ENCODE measurements at places on chromosomes 3 and 15. TPM values are rescaled to one million over a fixed set of nuclear protein-coding genes. Genes with fewer than 3 reads are reported as not detected.

DNA sequence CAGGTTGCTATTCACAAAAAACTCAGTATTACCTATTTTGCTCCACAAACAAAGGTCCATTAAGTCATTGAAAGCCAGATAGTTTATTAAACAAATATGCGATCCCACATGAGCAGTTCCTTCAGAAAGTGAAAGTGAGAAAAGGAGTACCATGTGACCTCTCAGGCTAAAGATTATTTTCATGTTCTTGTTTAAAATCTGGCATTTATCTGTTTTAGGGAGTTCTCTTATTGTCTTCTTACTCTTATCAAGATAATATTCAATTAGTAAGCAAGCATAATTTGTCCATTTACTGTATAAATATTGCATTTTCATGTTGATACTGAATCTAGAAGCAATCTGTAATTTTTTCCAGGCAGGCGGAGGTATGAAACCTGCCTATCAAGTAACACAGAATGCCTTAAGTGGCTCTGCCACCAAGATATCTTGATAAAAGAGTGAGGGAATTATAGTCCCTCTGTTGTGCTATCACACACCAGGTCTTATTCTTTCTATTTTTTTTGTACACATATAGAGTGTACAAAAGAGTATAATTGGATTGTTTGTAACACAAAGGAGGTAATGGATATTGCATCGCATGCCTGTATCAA lies 20.1 kb upstream of the PLSCR5 start:
- peak overlapping the region; percentile 44 for H3K4me3 ChIP-seq
- peaks cover 11% of the 10 kb centered on the region for H3K4me1 ChIP-seq
- no peaks in the 10 kb centered on the region for H3K27me3 ChIP-seq
- no peak overlapping the region for H3K27ac ChIP-seq
- H3K36me3 ChIP-seq = no peaks in the 10 kb centered on the region

ARGFX gene
- not detected for total RNA-seq

TRPM1 gene
- not detected for total RNA-seq

RPP25 gene
- total RNA-seq = 4.3 TPM

SLC24A5 gene
- not detected for total RNA-seq

- peaks cover 48% of the 10 kb centered on the region for H3K4me1 ChIP-seq
- DNase-seq = no peak
- H3K36me3 ChIP-seq = no peaks in the 10 kb centered on the region
- H3K4me3 ChIP-seq = no peak overlapping the region
- no peaks in the 10 kb centered on the region for H3K27me3 ChIP-seq
These were observed 20.5 kb downstream of the CCR9 start for GRCh38 chr3:45906681-45907407.

DNA sequence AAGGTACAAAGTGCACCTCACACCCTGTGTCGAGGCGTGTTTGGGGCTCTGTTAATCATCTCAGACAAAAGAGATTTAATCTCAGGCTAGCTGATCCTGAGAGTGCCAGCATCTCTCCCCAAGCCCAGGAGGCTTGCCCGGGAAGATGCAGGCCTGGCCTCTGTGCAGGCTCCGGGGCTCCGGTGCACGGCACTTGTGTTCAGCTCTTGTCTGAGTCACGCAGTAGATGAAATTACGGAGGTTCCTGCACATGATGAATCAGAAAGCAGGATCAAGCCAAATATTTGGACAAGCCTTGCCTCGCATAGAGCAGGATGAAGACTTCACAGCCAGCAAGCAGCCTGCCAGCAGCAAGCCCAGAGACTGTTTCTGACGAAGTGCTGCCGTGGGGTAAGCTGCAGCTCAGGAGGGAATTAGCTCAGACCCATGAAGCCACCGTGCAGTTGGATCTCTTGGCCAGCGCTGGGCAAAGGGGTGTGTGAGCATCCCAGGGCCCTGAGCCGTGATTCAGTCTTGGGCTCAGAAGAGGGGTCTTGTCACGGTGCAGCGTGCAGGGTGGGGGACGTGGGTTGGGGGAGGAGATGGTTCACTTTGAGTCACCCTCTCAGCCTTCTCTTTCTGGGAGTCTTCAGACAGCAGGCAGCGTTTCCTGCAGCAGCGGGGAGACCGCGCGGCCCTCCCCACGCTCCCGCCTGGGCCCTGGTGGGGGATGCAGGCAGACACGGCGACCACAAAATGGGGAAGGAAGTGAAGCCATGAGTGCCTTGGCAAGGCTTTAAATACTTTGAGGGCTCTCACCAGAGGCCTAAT lies 89.2 kb upstream of the MEF2A start:
- H3K27me3 ChIP-seq = no peaks in the 10 kb centered on the region
- H3K4me1 ChIP-seq = peaks cover 52% of the 10 kb centered on the region
- H3K27ac ChIP-seq = peak overlapping the region; percentile 31
- peak; percentile 60 for DNase-seq
- peak overlapping the region; percentile 11 for H3K4me3 ChIP-seq

CIB2 gene
- 3.5 TPM for total RNA-seq

UROC1 gene
- not detected for total RNA-seq

TM4SF18 gene
- not detected for total RNA-seq

GRCh38 chr15:62769604-62770003 lies 272.9 kb upstream of the TPM1 start:
- H3K36me3 ChIP-seq = no peaks in the 10 kb centered on the region
- no peak for DNase-seq
- no peak overlapping the region for H3K4me3 ChIP-seq
- no peak overlapping the region for H3K27ac ChIP-seq
- no peaks in the 10 kb centered on the region for H3K27me3 ChIP-seq

GRCh38 chr3:155218462-155218861 lies 75.0 kb downstream of the STRIT1 start:
- DNase-seq = no peak
- no peaks in the 10 kb centered on the region for H3K36me3 ChIP-seq
- no peak overlapping the region for H3K4me3 ChIP-seq

- H3K4me3 ChIP-seq = peak within 1 kb of the TSS; percentile 79
- peak; percentile 43 for DNase-seq
These were observed at the start of gene CAMK2N2 for GRCh38 chr3:184261270-184261853. Gene CAMK2N2, minus strand, starts transcription at chr3:184261553. Its CDS starts 268 bp downstream, at chr3:184261285.

DNA sequence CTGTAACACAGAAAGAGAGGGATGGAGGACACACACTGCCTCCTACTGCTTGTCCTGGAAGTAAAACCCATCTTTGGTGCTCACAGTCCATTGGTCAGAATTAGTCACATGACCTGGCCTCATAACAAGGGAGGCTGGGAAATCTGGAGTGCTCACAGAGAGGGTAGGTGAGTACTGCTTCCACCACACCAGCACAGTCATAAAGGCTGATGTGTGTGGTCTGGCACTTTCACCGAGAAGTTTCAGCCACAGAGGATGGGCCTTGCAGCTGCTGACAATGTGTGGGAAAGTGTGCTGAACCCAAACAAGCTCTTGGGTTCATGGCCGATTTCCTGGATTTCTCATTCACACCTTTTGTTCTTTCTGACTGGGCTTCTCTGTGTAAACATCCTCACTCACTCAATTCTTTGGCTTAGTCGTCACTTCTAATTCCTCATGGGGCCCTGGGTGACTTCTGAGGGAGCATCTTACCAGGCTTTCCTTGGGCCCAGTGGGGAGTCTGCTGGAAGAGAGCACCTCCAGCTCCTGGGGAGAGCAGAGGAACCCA lies 100.7 kb downstream of the ASB7 start:
- H3K4me1 ChIP-seq = no peaks in the 10 kb centered on the region
- no peak overlapping the region for H3K4me3 ChIP-seq
- no peak overlapping the region for H3K27ac ChIP-seq
- no peaks in the 10 kb centered on the region for H3K36me3 ChIP-seq

GRCh38 chr3:194470615-194471014 lies 16.2 kb downstream of the ATP13A3 start:
- H3K27ac ChIP-seq = no peak overlapping the region
- H3K4me1 ChIP-seq = peaks cover 12% of the 10 kb centered on the region
- no peak overlapping the region for H3K4me3 ChIP-seq
- no peaks in the 10 kb centered on the region for H3K27me3 ChIP-seq
- no peaks in the 10 kb centered on the region for H3K36me3 ChIP-seq

RARRES1 gene
- total RNA-seq = not detected

DNA sequence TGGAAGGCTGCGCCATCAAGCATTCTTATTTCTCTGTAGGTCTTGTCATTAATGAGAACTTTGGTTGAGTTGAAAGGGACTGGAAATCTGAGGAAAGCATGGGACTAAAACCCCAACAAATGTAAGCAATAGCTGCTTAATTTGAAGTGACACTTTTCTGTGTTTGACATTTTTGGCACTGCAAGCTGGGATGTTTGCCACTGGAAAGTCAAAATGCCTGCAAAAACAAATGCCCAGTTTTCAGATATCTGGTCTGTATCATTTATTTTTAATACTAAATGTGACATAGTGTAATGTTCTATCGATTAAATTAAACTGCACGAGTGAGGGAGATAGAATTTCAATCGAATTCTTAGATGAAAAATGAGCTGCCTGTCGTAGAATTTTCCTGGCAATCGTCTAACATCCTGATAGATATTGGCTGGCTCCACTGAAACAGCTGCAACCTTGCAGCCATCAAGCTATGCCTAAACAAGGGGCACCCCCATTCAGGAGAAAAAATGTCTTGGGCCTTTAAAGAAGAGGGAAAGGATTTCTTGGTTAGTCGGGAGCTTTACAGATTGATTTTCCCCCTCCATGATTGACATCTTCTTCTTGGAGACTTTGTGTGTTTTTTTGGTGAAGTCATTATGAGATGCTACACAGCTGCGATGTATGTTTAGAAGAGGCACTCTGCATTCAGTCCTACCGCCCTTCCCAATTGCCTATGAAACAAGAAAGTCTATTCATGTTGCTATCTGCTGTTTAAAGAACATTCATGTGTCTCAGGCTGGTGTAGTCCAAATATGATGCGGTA lies 316.7 kb upstream of the TBL1XR1 start:
- no peak overlapping the region for H3K27ac ChIP-seq
- H3K36me3 ChIP-seq = no peaks in the 10 kb centered on the region
- H3K4me3 ChIP-seq = no peak overlapping the region

ARHGAP11A gene
- 7.5 TPM for total RNA-seq

DNA sequence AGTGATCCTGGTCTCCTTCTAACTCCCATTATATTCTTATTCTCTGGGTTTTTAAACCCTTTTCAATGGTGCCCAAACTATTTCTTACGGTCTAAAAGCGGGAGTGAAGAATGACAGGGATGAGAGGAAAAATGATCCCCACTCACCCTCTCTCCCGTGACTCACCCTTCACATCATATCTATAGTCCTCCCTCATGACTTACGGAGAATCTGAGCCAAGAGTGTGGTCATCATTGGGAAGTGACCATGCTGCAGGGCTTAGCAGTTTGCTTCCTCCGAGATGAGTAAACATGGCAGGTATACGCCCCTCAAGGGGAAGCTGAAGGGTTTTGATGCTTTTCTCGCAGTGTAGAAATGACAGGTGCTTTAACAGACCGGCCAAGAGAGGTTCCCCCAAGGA lies 274.0 kb downstream of the RYR3 start:
- H3K4me1 ChIP-seq = no peaks in the 10 kb centered on the region
- H3K27ac ChIP-seq = no peak overlapping the region
- no peaks in the 10 kb centered on the region for H3K36me3 ChIP-seq
- no peak overlapping the region for H3K4me3 ChIP-seq

CEP19 gene
- total RNA-seq = 4.0 TPM

CLK3 gene
- 116 TPM for total RNA-seq

SLITRK3 gene
- not detected for total RNA-seq

DNA sequence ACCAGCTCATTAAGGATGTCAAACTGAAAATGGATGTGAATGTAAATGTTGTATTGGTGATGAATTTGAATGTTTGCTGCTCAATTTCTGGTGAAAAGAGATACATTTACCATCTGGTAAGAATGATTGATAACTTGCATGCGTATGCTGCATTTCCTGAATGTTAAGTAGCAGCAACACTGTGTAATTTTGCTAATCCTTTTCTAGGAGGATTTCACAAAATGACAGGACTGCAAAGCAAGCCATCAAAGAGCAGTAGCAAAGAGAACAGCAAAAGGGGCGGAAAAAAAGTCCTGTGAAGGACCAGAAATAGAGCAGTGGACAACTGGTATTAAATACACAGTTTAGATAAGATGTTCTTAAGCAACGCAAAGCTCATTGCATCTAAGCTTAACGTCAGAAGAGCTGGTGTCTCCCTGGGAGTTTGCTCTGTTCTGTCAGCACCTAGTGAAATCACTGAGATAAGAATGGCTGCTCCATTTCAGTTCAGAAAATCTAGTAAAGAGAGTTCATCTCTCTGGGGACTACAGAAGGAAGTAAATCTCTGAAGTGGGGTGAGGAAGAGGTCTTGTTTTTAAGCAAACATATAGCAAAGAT lies 23.5 kb upstream of the PAQR5 start:
- no peak overlapping the region for H3K27ac ChIP-seq
- no peaks in the 10 kb centered on the region for H3K36me3 ChIP-seq
- DNase-seq = no peak
- no peak overlapping the region for H3K4me3 ChIP-seq
- peaks cover 9% of the 10 kb centered on the region for H3K27me3 ChIP-seq
- no peaks in the 10 kb centered on the region for H3K4me1 ChIP-seq

GRCh38 chr3:138338811-138339210 lies 9.2 kb upstream of the NME9 start:
- H3K27me3 ChIP-seq = peaks cover 47% of the 10 kb centered on the region
- no peaks in the 10 kb centered on the region for H3K36me3 ChIP-seq
- no peak overlapping the region for H3K27ac ChIP-seq
- no peak overlapping the region for H3K4me3 ChIP-seq

GRCh38 chr3:157767607-157768006 lies 264.4 kb upstream of the VEPH1 start:
- H3K4me3 ChIP-seq = no peak overlapping the region
- no peaks in the 10 kb centered on the region for H3K36me3 ChIP-seq
- H3K4me1 ChIP-seq = no peaks in the 10 kb centered on the region
- no peaks in the 10 kb centered on the region for H3K27me3 ChIP-seq

DNA sequence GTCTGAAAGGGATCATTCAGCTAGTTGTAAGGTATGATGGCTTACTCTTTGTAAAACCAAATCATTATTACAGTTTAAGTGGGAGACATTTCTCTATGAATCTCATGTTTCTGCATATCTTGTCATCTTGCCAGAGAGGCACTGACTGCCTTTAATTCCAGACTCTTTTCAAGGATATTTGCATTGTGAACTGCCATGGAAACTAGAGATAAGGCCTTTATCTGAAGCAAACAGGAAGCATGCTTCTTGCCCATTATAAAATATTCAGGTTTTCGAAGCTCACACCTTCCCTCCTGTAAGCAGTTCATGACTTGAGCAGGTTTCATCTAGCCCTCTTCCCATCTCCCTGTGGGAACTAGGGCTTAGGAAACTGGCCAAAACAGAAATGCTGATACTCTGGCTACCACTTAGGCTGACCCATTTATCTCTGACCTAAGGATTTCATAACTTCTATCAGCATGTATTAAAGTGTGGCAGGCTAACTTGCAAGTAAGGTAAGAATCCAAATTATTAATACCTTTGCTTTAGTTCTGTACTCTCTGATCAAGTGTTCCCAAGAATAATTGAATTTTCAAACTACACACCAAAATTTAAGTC lies 326.6 kb upstream of the ALCAM start:
- H3K4me1 ChIP-seq = no peaks in the 10 kb centered on the region
- no peak for DNase-seq
- H3K27ac ChIP-seq = no peak overlapping the region
